ENCODE measurements at places on chromosomes 2 and 18. TPM values are rescaled to one million over a fixed set of nuclear protein-coding genes. Genes with fewer than 3 reads are reported as not detected.

DNA sequence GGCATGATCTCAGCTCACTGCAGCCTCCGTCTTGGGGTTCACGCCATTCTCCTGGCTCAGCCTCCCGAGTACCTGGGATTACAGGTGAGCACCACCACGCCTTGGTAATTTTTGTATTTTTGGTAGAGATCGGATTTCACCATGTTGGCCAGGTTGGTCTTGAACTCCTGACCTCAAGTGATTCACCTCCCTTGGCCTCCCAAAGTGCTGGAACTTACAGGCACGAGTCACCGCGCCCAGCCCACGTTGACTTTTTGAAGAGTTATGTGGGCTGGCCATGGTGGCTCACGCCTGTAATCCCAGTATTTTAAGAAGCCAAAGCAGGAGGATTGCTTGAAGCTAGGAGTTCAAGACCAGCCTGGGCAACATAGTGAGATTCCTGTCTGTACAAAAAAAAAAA lies 20.8 kb downstream of the CCL20 start:
- H3K27ac ChIP-seq: no peak overlapping the region
- H3K36me3 ChIP-seq: no peaks in the 10 kb centered on the region
- no peaks in the 10 kb centered on the region for H3K4me1 ChIP-seq
- no peak for DNase-seq

GRCh38 chr2:81513328-81513727 lies 1208.8 kb upstream of the LRRTM1 start:
- no peak for DNase-seq
- H3K27me3 ChIP-seq: no peaks in the 10 kb centered on the region
- H3K27ac ChIP-seq: no peak overlapping the region
- H3K36me3 ChIP-seq: no peaks in the 10 kb centered on the region
- no peak overlapping the region for H3K4me3 ChIP-seq

GRCh38 chr2:168825126-168825525 lies 22.7 kb downstream of the NOSTRIN start:
- H3K4me1 ChIP-seq: no peaks in the 10 kb centered on the region
- H3K4me3 ChIP-seq: no peak overlapping the region
- no peak overlapping the region for H3K27ac ChIP-seq
- no peak for DNase-seq
- H3K27me3 ChIP-seq: no peaks in the 10 kb centered on the region

- no peak for DNase-seq
- H3K4me3 ChIP-seq: no peak overlapping the region
- no peak overlapping the region for H3K27ac ChIP-seq
- no peaks in the 10 kb centered on the region for H3K4me1 ChIP-seq
Observed at GRCh38 chr2:167880415-167880814, 367.0 kb downstream of the STK39 start.

DNA sequence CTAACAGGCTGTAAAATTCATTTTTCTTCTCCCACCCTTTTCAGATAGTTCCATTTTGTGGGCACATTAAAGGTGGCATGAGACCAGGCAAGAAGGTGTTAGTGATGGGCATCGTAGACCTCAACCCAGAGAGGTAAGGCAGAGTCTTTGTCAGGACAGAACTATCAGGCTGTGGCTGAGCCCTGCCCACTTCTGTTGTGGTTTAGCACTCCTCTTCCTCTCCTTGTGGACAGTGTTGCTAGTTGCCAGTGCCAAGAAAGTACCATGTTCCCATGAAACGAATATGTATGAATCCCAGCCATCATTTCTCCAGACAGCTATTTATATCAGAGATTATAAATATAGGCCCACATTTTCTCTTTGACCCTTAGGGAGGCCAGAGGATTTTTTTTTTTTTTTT lies 1.6 kb downstream of the LGALSL start:
- H3K27me3 ChIP-seq: no peaks in the 10 kb centered on the region
- H3K36me3 ChIP-seq: no peaks in the 10 kb centered on the region
- H3K4me1 ChIP-seq: no peaks in the 10 kb centered on the region
- H3K27ac ChIP-seq: peak overlapping the region; percentile 99

DNA sequence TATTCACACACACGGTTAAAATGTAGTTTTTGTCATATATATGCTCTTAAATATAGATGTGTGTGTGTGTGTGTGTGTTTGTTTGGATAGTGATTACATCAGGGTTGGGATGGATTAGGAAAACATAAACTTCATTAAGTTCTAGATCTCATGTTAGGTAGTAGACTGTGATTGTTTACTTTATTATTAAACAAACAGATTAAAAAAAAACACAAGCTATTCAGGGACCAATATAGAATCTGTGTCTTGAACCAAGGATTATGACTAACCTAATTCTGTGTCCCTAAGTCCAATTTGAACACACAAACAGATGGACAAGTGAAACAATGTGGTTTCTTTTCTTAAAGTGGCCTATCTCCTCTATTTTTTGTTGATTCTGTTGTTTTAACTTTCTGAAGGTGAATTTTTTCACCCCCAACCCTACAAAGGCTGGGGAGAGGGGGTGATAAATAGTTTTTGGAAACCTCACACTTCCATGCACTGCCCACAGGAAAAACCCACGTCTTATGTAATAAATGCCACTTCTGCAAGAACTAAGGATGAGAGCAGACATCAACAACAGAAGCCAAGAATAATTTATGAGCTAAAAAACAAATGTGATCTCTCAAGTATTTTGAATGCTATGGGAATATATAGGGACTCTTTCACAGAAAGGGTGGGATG lies 40.7 kb downstream of the IL1R2 start:
- no peaks in the 10 kb centered on the region for H3K27me3 ChIP-seq
- DNase-seq: no peak
- no peak overlapping the region for H3K4me3 ChIP-seq
- peak overlapping the region; percentile 81 for H3K27ac ChIP-seq
- H3K4me1 ChIP-seq: peaks cover 13% of the 10 kb centered on the region
- no peaks in the 10 kb centered on the region for H3K36me3 ChIP-seq

DNA sequence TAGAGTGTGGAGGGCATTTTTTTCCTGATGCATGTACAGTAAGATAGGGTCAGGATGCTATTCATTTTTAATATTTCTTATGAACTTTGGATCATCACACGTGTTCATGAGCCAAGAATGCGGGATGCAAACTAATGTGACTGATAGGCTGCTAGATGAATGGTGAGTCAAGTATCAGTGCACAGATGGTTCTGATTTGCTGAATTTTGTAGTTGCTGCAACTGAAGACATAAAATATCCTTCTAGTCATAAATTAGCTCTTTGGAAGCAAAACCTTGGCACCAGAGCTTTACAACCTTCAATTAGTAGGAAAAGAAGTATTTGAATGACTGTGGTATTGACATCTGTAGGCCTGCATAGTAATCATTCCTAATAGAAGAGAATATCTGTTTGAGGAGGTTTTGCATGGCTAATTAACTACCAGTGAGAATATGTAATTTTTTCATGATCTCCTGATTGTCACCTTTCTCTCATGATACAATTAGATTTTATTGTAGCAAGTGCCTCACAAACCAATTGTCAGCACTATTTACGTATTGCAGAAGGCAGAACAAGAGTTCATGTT lies 94.0 kb downstream of the VRK2 start:
- H3K4me3 ChIP-seq: no peak overlapping the region
- peaks cover 5% of the 10 kb centered on the region for H3K36me3 ChIP-seq
- no peaks in the 10 kb centered on the region for H3K27me3 ChIP-seq

DNA sequence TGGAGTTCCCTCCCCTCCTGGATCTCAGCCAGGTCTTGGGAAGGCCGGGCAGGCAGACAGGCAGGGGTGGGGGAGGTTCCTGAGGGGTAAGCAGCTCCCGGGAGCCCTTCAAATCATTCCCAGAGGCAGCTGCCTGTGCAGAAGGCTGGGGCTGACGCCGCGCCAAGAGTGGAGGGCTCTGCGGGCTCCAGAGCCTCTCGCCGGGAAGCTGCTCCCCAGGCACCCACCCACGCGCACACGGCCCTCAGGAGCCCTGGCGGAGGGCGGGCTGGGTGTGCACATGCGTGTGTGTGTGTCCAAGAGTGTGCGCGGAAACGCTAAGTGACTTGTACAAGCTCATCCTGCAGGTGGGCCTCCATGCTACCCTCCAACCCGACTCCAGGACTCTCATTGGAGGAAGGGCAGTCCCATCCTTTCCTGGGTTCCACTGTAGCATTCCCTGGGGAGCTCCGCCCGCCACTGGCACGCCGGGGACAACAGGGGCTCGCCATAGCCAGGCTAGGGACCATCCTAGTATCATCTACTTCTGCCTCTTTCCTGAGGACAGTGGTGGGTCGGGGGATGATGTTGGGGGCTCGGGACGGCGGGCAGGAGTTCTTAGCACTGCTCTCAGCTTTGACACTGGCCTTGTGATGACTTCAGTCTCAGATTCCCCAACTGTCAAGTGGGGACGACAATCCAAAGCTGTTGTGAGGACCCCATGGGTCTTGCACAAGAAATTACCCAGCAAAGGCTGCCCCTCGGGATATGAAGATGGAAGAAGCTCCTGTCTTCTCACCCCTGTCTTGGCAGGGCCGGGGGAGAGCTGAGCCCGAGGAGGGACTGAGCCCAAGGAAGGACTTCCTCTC lies 50.3 kb downstream of the INHBB start:
- H3K27ac ChIP-seq: no peak overlapping the region

GRCh38 chr2:178066890-178067669 lies 5.5 kb downstream of the PDE11A start:
- DNase-seq: no peak
- no peaks in the 10 kb centered on the region for H3K27me3 ChIP-seq
- H3K4me3 ChIP-seq: no peak overlapping the region
- H3K36me3 ChIP-seq: no peaks in the 10 kb centered on the region
- no peak overlapping the region for H3K27ac ChIP-seq
- H3K4me1 ChIP-seq: no peaks in the 10 kb centered on the region

DNA sequence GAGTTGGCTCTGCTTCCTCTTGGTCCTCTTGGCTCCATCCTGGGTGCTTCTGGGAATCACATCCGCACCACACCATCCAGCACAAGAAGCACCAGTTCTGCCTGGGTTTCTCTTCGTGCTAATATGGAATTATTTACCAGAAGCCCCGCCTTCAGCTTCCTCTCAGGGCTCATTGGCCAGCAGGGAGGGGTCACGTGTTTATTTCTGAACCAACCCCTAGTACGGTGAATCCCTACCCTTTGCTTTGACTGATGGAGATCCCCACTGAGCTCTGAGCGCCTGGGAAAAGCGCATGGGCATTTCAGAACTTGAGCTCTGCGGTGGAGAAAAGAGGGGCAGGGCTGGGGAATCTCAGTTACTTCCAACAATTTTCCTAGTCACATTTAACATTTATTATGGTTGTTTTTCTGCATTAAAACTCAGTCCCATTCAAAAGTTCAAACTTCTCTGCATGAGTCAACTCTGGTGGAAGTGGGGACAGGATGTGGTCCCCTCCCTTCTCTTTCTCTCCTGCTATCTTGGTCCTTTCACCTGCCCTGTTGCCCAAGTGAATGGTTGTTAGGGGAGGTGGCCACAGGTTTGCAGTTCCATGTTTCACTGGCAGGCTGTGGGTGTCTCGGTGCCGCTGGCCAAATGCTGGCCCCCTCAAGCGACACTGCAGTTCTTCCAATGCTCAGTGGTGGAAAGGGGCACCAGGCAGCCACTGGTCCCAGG lies 76.4 kb upstream of the TTC39C start:
- no peaks in the 10 kb centered on the region for H3K27me3 ChIP-seq
- no peak for DNase-seq
- no peak overlapping the region for H3K27ac ChIP-seq

- DNase-seq: no peak
- no peaks in the 10 kb centered on the region for H3K27me3 ChIP-seq
- no peak overlapping the region for H3K27ac ChIP-seq
Observed at GRCh38 chr2:37274359-37274965, 43.0 kb downstream of the NDUFAF7 start.

DNA sequence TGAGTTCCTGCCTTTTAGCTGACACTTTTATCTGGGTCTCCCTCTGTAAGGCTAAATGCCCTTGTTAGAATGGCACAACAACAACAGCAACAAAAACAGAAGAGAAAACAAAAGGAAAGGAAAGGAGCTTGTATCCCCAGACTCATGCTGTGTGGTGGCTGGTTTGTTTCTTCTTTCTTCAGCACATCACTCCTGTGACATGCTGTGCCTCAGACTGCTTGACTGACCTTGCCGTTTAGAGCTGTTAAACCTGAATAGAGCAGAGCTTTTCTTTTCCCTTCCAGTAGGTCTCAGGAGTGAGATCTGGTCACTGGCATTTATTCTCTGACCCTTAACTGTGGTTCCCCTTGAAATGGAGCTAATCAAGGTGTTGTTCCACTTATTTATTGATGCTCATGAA lies 18.9 kb downstream of the GALNT13 start:
- H3K36me3 ChIP-seq: no peaks in the 10 kb centered on the region
- no peaks in the 10 kb centered on the region for H3K27me3 ChIP-seq
- no peak overlapping the region for H3K27ac ChIP-seq
- no peak for DNase-seq
- H3K4me3 ChIP-seq: no peak overlapping the region
- H3K4me1 ChIP-seq: no peaks in the 10 kb centered on the region

DNA sequence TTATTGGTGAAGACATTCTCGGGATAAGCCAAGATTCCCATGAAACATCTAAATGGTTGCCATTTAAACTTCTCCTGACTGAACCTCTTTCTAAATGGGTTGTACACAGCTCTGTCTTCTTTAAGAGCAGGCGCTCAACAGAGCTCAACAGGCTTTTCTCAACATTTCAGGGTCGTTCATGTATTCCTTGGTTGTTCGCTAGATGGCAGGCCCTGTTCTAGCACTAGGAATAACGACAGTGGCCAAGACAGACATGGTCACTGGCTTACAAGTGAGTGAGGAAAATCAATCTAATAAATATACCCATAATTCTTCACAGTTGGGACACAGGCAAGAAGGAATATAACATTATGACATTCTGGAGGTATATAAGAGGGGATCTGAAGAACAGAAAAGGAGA lies 154.5 kb downstream of the SMAD2 start:
- no peak overlapping the region for H3K4me3 ChIP-seq
- no peak for DNase-seq
- H3K27ac ChIP-seq: no peak overlapping the region
- no peaks in the 10 kb centered on the region for H3K4me1 ChIP-seq
- no peaks in the 10 kb centered on the region for H3K36me3 ChIP-seq
- no peaks in the 10 kb centered on the region for H3K27me3 ChIP-seq

- no peaks in the 10 kb centered on the region for H3K4me1 ChIP-seq
- no peaks in the 10 kb centered on the region for H3K27me3 ChIP-seq
- no peak for DNase-seq
- no peak overlapping the region for H3K4me3 ChIP-seq
- H3K27ac ChIP-seq: no peak overlapping the region
- H3K36me3 ChIP-seq: no peaks in the 10 kb centered on the region
Observed at GRCh38 chr2:228444161-228444560, 262.7 kb upstream of the SPHKAP start.

DNA sequence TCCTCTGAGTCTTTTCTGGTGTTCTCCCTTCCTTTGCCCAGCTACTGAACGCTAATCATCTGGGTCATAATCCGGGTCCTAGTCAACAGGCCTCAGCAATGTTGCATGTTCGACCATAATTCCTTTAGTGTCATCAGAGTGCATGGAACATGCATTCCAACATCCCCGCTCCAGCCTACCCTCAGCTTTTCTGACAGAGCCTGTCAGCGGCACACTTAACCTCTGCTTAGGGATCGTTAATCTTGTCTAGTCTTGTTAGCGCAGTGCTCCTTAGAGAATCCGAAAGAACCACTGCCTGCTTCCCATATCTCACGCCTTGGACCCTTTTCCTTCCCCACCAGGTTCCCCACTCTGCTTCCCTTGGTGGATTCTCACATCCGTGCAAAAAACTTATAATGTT lies 767.9 kb upstream of the ID2 start:
- no peak for DNase-seq
- no peak overlapping the region for H3K27ac ChIP-seq
- H3K4me3 ChIP-seq: no peak overlapping the region
- H3K36me3 ChIP-seq: no peaks in the 10 kb centered on the region

C2orf72 gene
- 1.3 TPM for total RNA-seq

GPR75 gene
- total RNA-seq: 4.9 TPM

GAREM2 gene
- 1.4 TPM for total RNA-seq

IHH gene
- 0.66 TPM for total RNA-seq

ATP6V1B1 gene
- total RNA-seq: 38.2 TPM

ELOA2 gene
- not detected for total RNA-seq

PLEKHH2 gene
- total RNA-seq: 67.2 TPM

RAB6C gene
- 0.16 TPM for total RNA-seq

All from breast epithelium (tissue), 4 donors.